ENCODE measurements at places on chromosomes 5 and 9.

- peak; percentile 51 for DNase-seq
Observed at GRCh38 chr5:75052192-75053053, at the start of gene GCNT4. Gene GCNT4, minus strand, starts transcription at chr5:75052558. Its CDS starts 22,521 bp downstream, at chr5:75030037.

DNA sequence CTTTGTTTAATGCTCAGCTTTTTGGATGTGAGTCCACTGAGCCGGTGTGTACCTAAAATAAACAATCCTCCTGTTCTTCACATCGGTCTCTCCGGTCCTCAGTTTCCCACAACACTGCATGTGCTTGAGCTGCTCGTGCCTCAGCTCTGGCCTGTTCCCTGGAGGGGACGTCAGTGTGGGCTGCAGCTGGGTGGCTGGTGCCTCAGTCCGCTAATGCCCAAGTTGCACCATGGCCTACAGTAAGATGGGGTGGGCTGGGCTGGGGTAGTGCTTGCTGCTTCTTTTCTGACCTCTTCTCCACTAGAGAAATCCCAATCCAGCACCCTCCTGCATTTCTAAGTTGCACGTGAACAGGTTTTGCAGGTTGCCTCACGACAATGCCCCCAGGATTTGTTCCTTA lies 595 bp upstream of the BTNL9 start:
- DNase-seq, result no peak

- DNase-seq, result no peak
Observed at GRCh38 chr5:138038826-138039225, 5.9 kb upstream of the FAM13B start.

- DNase-seq, result no peak
Observed at GRCh38 chr9:133540698-133541025, 6.2 kb downstream of the ADAMTSL2 start.

- no peak for DNase-seq
Observed at GRCh38 chr9:21002040-21002439, 29.4 kb downstream of the HACD4 start.
